Stimulated activated CD8-positive, alpha-beta memory T cell treated with anti-CD3 and anti-CD28 coated beads, Interleukin-4, amount 100 ng/mL, for 1 hour (primary cell): ENCODE measurements at places on chromosomes 13 and 19.

GRCh38 chr19:15790096-15790495, 2.6 kb downstream of the OR10H5 start:
- DNase-seq: no peak

DNA sequence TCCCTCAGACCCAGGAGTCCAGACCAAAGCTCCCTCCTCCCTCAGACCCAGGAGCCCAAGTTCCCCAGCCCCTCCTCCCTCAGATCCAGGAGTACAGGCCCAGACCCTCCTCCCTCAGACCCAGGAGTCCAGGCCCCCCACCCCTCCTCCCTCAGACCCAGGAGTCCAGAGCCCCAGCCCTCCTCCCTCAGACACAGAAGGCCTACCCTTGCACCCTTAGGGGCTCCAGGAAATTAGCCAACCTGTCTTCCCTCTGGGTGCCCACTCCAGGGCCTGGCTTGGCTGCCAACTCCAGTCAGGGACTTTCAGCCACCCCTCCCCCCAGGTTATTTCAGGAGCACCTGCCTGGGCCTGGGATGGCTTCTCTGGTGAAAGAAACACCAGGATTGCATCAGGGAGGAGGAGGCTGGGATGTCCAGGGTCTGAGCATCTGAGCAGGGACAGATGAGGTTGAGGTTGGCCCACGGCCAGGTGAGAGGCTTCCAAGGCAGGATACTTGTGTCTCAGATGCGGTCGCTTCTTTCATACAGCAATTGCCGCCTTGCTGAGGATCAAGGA, at the start of gene FGF21:
Gene FGF21 (plus strand): TSS at position 441 of the 558 bp plus-strand sequence. CDS start 713 bp downstream, outside the sequence.
- DNase-seq: no peak

GRCh38 chr19:6057651-6058517, 52.4 kb downstream of the RFX2 start:
- no peak for DNase-seq

DNA sequence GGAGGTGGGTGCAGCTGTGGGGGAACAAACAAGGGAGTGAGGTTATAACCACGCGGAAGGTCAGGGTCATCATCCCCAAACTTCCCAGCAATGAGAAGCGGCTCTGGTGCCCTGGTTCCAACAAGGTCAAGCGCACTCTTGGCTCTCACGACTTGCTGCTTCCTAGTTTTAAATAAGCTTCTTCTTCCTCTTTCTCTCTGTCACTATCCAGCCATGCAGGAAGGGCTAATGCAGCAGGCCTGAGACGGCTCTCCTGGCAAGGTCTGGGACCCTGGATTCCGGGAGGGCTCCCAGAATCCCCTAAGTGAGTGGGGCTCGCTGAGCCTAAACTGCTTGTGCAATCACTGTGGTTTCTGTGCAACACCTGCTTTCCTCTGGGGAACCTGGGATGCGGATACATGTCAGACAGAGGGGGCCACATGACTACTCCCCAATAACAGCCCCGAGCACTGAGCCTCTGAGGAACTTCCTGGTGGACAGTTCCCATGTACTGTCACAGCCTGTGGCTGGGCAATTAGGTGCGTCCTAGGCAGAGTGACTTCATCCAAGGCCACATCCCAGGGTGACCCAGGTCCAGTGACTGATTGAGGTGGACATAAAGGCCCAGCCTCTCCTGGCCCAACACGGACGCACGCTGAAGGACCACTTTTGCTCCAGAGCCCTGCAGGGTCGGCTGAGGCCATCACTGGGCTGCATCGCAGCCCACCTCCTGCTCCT, 24.2 kb downstream of the VRK3 start:
- no peak for DNase-seq

GRCh38 chr19:12956446-12957388, at the start of gene GADD45GIP1:
Gene GADD45GIP1, minus strand, starts transcription at chr19:12957223. Its CDS starts 11 bp downstream, at chr19:12957212.
- peak; percentile 53 for DNase-seq

GRCh38 chr13:74009100-74009668, 125.0 kb downstream of the KLF12 start:
- DNase-seq: no peak

GRCh38 chr13:27354379-27354778, 70.0 kb upstream of the GTF3A start:
- no peak for DNase-seq

GRCh38 chr13:22081430-22081829, 410.6 kb downstream of the FGF9 start:
- no peak for DNase-seq

DNA sequence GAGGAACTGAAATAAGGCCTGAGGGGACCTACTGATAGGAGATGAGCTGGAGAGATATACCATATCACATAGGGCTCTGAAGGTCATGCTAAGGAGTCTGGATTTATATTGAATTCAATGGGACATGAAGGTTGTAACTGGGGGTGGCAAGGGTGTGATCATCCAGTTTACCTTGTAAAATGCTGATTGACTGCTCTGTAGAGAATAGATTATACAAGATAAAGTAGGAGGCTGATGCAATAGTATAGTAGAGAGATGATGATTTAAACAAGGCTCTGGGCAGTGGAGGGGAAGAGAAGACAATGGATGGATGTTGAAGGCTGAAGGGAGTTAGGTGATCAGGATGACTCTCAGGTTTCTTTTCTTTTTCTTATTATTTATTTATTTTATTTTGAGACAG, 18.0 kb upstream of the PAN3 start:
- no peak for DNase-seq

- no peak for DNase-seq
Measured at GRCh38 chr13:30572859-30573275, 44.9 kb upstream of the USPL1 start.

DNA sequence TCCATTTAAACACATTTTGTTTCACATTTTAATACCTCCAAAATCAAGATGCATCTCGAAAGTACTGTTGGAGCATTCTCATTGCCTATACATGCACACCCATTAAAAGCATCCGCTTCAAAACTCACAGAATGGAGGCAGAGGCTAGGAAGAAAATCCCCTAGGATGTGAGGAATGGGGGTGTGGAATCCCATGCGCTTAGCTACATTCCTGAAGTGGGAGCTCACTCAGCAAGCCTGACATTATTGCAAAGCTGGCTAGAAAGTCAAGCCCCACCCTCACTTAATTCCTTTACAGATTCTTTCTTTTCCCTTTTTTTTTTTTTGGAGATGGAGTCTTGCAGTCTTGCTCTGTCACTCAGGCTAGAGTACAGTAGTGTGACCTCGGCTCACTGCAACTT, 4.6 kb upstream of the FAM32A start:
- no peak for DNase-seq

DNA sequence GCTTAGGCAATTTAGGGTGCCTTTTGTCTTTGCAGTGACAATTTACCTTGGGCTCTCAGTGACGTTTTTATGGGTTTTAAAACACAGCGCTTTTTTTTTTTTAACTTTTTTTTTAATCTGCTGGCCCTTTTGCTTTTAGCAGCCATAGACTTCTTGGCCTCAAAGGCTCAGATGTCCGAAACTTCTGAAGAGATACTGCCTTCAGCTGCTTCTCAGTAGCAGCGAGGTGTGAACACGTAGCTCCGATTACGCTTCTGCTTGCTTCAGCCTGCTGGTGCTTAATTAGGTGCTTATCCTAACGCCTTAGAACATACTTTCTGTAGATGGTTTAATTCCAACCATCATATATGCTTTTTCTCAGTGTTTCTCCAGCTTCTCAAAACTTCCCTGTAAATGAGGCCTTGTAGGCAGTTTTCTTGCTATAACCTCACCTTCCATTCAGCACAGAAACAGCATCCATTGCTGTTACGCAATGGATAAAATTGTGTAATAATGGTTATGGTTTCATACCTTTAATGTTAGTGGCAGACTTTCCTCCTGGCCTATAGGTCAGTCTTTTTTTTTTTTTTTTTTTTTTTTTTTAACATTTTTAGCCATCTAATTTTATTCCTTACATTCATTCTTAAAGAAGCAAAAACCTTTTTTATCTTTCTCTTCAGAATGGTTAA, 723.9 kb downstream of the GPC5 start:
- DNase-seq: no peak

DNA sequence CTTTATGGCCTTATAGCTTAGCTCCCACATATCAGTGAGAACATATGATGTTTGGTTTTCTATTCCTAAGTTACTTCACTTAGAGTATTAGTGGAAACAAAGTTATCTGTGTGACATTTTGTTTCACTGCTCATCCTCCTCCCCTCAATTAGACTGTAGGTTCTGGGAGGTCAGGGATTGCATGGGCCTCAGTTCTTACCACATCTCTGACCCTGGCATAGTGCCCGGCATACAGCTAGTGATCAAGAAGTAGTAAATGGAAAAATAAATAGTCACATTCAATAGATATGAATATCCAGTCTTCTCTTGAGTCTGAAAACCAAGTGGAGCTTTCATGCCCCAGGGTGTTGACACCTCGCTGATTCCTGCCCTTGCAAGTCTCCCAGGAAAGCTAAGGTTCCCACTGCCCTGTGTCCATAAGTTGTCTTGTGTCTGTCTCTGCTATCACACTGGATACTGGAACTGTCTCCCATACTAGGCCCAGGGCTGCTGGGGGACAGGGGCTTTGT, 249.5 kb upstream of the TSHZ3 start:
- no peak for DNase-seq

- DNase-seq: no peak
Measured at GRCh38 chr13:98094678-98095266, 48.1 kb upstream of the FARP1 start.

DNA sequence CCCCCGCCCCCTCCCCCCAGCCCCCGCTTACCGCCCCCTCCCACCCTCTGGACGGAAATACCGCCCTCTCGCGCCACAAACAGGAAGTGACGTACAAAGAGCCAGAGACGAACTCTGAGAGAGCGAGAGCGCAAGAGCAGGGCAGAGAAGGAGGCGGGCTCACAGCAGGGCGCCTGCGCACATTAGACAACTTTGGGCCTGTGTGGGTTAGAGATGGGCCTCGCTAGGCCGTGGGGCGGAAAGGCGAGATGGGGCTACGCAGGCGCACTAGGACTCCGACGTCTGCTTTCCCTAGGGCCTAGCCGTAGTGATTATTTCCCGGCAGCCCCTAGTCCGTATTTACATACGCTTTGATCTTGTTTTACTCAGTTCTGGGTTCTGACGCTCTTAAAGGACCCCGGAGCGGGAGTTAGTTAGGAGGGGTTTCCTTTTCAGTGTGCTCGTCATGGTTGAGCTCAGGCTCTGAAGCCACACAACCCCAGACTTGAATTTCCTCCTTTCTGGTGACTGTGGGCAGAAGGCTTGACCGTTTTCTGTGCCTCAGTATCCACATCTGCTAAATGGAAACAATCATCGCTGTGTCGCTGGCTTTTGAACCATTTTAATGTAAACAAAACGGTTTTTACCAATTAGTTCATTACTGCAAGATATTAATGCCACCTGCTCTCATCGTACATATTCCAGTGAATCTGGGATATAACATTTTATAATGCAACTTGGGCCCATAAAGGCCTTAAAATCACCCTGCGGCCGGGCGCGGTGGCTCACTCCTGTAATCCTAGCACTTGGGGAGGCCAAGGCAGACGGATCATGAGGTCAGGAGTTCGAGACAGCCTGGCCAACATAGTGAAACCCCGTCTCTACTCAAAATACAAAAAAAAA, 449 bp upstream of the AKT2 start:
- peak; percentile 96 for DNase-seq

DNA sequence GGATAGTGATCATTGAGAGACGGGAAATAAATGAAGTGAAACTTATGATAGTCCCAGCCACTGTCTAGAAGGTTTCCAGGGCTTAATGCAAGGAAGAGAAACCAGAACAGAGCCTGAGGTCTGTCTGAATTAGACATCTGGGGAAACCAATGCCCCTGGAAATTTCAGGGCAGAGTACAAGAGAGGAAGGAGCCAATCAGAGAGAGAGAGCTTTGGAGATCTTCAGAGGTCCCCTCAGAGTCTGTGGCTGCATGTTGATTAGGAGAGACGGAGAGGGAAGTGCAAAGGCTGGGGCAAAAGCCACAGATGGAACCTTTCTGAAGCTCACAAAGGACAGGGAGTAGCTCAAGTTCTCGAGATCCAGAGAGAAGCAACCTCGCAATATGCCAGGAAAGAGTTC, 378.0 kb downstream of the DNAJC15 start:
- DNase-seq: no peak

DNA sequence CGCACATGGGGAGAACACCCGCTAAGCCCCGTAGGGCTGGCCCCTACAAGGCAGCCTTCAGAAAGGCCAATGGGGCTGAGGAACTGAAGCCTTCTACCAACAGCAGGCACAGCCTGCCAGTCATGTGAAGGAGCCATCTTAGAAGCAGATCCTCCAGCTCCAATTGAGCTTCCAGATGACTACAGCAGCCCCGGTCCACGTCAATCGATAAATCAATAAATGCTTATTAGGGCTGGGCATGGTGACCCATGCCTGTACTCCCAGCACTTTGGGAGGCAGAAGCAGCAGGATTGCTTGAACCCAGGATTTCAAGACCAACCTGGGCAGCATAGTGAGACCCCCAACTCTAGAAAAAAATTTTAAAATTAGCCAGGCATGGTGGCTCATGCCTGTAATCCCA, 23.0 kb downstream of the TEX101 start:
- no peak for DNase-seq

GRCh38 chr13:23427881-23428528, 5.5 kb downstream of the SACS start:
- no peak for DNase-seq

GRCh38 chr13:25783601-25784024, 268.2 kb downstream of the SHISA2 start:
- DNase-seq: no peak

DNA sequence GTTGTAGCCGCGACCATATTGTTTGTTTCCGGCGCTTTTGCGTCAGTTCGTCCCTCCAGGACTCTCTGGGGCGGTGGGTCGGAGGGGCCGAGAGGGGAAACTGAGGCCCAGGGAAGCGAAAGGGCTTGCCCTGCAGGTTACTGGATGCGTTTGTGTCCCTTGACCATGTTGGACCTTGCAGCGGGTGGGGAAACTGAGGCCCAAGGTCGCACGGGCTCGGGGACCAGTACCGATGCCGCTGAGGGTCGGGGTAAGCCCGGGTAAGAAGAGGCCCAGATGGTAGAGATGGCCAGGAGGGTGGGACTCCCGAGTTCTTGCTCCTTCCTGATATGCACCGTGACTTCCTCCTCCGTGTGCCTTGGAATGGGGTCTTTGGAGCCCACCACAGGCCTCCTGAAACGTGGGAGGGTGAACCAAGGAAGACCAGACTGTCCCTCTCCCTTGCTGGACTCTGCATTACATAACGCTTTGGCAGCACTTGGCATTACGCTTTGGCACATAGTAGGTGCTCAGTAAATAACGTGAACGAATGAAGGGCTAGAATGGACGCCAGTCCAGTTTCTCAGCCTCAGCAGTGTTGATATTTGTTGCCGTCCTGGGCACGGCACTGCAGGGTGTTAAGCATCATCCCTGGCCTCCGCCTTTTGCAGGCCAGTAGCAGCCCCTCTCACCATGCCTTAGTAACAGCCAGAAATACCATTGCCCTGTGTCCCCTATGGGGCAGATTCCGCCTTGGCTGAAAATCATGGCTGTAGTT, 743 bp downstream of the CHAF1A start:
- no peak for DNase-seq

- DNase-seq: no peak
Measured at GRCh38 chr13:104461049-104461448, 1394.8 kb upstream of the SLC10A2 start.

GRCh38 chr13:26976313-26976712, 195.3 kb downstream of the USP12 start:
- DNase-seq: no peak

GRCh38 chr13:110232142-110232541, 74.8 kb downstream of the COL4A1 start:
- no peak for DNase-seq

- DNase-seq: no peak
Measured at GRCh38 chr19:45973553-45974338, at the start of gene NOVA2. Gene NOVA2, minus strand, starts transcription at chr19:45973865. Its CDS starts 514 bp downstream, at chr19:45973351.
